NCI-H1417 (cell line): ENCODE measurements at places on chromosomes 5 and 9.

- DNase-seq = peak; percentile 34
Observed at GRCh38 chr5:155587458-155587857, 573.9 kb downstream of the KIF4B start.

DNA sequence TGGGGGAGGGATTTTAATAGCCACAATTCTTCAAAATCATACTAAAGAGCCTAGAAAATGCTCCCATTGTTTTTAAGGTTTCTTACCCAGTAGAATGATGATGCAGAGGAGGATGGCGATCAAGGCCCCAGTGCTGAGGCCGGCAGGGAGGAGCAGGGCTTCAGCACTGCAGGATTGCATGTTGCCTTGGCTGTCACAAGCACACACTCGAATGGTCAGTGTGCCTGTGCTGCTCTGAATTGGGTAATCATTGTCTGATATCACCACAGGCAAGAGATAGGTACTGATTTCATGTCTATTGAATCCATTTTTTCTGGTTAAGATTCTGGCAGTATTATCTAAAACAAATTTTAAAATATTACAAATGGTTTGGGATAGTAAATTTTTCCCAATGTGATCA, 153.3 kb downstream of the CDH10 start:
- no peak for DNase-seq

GRCh38 chr9:70488793-70489105, 74.3 kb upstream of the KLF9 start:
- no peak for DNase-seq

- DNase-seq = no peak
Observed at GRCh38 chr5:143093452-143094086, 309.9 kb downstream of the NR3C1 start.

DNA sequence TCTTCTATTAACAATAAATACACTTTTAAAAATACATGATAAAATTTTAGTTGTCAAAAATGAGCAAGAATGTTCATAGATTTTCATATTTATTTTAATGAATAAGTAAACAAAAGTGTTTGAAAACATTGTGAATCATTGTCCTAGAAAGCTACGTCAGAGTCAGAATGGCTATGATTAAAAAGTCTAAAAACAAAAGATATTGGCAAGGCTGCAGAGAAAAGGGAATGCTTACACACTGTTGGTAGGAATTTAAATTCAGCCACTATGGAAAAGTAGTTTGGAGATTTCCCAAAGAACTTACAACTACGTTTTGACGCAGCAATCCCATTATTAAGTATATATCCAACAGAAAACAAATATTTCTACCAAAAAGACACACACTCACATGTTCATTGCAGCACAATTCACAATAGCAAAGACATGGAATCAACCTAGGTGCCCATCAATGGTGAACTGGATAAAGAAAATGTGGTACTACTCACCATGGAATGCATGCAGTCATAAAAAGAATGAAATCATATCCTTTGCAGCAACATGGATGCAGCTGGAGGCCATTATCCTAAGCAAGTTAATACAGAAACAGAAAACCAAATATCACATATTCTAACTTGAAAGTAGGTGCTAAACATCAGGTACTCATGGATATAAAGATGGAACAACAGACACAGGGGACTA, 49.2 kb upstream of the FBXL17 start:
- DNase-seq = no peak

DNA sequence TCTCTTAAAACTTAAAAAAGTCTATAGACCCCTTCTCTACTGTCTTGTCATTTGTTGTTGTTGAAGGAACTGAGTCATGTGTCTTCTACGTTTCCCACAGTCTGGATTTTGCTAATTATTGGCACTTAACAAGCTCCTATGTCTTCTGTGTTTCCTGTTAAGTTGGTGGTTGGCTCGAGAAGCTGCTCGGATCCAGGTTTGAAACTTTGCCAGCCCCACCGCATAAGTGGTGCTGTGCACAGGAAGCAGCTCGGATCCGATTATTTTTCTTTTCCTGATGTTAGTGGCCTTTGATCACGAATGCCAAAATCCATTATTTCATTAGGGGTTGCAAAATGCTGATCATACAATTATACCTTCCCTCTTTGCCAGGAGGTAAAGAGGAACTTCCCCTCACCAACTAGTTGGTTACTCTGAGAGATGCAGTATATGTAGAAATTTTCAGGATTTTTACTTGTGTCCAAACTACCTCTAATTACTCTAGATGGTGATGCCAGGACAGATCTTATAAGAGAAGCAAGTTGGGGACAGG, 186.5 kb downstream of the NSG2 start:
- no peak for DNase-seq

DNA sequence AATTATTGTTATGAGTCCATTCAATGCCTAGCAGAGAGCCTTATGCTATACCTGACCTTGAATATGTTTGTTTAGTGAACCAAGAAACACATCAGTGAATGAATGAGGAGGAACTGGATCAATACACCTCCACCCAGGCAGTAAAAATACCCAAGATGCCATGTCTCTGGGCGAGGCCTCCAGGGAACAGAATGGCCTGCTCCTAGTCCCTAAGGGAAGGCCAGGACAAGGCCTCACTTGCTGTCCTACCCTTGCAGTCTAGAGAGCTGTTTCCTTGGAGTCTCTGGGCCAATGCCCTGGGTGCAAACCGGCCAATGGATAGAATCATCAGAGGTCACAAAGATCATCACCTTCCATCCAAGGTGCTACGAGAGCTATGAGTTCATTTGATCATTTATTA, 26.1 kb downstream of the TNIP1 start:
- no peak for DNase-seq

DNA sequence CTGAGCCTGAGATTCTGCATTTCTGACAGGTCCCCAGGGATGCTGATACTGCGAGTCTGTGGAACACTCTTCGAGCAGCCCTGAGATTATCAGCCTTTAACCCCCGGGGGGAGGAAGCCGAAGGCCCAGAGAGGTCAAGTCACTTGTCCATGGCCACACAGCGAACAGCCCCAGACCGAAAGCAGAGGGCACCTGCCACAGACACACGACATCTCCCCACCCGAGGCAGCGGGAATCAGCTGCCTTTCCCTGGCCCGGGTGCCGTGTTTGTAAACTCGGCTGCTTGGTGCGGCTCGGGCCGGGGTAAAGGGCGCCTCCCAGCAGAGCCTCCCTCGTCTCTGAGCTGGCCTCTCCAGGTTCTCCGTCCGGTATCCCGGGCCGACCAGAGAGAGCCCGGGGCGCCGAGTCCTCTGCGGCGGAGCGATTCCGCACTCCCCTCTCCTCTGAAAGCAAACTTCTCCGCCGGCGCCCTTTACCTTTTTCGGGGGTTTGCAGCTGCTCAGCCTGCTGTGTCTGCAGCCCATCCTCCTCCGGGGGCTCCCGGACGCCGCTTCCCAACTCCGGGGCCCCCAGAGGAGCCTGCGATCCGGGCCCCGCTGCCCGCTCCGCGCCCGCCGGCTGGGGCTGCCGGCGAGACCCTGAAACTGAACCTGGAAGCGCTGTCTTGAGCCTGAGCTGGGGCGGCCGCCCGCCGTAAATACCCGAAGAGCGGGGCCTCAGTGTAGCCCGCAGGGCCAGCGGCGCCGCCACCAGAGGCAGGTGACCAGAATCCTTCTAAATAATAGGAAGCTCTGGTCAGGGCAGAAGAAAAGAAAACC, at the start of gene CCDC69:
TSS of gene CCDC69 (minus strand) at position 646 of the 818 bp plus-strand sequence. CDS start at position 524, 122 bp downstream.
- peak; percentile 24 for DNase-seq

GRCh38 chr5:134784946-134785620, 26.5 kb downstream of the DDX46 start:
- DNase-seq = no peak

GRCh38 chr9:92745331-92745730, 19.3 kb downstream of the BICD2 start:
- DNase-seq = no peak

- DNase-seq = no peak
Observed at GRCh38 chr5:78553580-78554353, 94.8 kb downstream of the LHFPL2 start.

GRCh38 chr9:85431339-85432102, 310.2 kb downstream of the AGTPBP1 start:
- peak; percentile 44 for DNase-seq

- no peak for DNase-seq
Observed at GRCh38 chr5:171275841-171276544, 33.1 kb upstream of the TLX3 start.

- DNase-seq = no peak
Observed at GRCh38 chr9:95727947-95728520, 147.5 kb upstream of the ERCC6L2 start.

- no peak for DNase-seq
Observed at GRCh38 chr9:114047717-114048116, 30.4 kb downstream of the AMBP start.

DNA sequence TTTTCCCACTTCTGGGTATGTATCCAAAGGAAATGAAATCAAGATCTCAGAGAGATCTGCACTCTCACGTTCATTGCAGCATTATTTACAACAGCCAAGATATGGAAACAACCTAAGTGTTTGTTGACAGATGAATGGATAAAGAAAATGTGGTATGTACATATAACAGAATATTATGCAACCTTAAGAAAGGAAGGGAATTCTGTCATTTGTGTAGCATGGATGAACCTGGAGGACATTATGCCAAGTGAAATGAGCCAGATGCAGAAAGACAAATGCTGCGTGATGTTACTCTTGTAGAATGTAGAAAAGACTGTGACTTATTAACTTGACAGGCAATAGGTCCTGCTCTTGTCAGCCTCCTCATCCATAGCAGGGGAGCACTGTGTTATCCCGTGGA, 31.4 kb downstream of the PPARGC1B start:
- no peak for DNase-seq

DNA sequence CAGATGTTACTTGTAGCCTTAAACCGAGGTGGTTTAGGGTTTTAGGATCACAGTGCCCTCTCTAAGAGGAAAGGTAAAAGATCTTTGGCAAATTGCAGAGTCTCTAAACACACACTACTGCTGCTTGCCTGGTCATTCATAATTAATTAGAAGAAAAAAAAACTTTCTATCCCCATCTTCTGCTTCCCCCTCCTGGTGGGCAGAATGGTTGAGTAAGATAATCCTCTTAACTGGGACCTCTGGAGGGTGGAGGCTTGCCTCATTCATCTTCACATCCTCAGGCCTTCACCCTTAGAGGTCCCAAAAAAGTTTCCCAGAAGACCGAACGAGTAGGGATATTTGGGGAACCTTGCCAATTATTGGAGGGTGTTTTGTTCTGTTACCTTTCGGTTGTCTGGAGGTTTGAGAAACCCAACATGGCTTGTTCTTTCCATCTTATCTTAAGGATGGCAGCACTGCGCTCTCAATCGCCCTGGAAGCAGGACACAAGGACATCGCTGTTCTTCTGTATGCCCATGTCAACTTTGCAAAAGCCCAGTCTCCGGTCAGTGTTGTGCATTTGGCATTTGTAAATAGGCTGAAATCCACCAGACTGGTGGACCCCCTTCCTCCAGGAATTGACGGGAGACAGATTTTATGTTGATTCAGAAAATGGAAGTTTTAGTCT, 97.3 kb upstream of the DMRT1 start:
- no peak for DNase-seq

DNA sequence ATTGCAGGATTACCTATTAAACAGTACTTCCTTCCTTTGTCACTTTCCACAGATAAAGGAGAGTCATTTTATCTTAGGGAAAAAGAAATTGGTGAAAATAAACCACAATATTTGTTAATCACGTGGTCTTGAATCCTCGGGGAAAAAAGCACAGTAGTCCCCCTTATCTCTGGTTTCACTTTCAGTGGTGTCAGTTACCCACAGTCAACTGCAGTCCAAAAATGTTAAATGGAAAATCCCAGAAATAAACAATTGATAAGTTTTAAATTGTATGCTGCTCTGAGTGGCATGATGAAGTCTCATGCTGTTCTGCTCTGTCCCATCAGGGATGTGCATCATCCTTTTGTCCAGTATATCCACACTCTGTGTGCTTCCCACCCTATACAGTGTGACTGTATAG, 405.2 kb upstream of the MPDZ start:
- DNase-seq = no peak

- DNase-seq = no peak
Observed at GRCh38 chr9:14645648-14646047, 47.6 kb downstream of the ZDHHC21 start.
